ENCODE measurements at places on chromosomes 11 and 22.

- DNase-seq = no peak
Measured at GRCh38 chr11:61543606-61544306, 35.2 kb downstream of the LRRC10B start.

- peak; percentile 48 for DNase-seq
Measured at GRCh38 chr22:23036684-23037428, 33.5 kb upstream of the GNAZ start.

GRCh38 chr11:11995601-11996000 lies 12.8 kb downstream of the DKK3 start:
- DNase-seq = no peak

GRCh38 chr11:23569547-23569946 lies 709.3 kb upstream of the CCDC179 start:
- no peak for DNase-seq

DNA sequence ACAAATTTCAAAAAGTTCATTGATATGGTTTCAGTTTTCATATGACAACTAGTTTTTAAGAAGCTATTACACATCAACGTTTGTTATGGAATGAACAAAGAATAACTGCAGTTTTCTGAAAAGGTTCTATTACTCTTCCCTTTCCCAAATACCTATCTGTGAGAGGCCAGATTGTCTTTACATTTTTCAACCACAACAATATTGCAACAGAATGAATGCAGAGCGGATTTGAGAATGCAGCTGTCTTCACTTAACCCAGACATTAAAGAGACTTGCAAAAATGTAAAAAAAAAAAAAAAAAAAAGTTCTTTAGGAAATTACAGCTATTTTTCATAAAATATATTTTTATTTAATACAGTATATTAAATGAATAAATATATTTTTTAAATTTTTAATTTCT lies 250.8 kb downstream of the DDX10 start:
- DNase-seq = no peak

- no peak for DNase-seq
Measured at GRCh38 chr11:83364500-83365045, 78.4 kb upstream of the CCDC90B start.

DNA sequence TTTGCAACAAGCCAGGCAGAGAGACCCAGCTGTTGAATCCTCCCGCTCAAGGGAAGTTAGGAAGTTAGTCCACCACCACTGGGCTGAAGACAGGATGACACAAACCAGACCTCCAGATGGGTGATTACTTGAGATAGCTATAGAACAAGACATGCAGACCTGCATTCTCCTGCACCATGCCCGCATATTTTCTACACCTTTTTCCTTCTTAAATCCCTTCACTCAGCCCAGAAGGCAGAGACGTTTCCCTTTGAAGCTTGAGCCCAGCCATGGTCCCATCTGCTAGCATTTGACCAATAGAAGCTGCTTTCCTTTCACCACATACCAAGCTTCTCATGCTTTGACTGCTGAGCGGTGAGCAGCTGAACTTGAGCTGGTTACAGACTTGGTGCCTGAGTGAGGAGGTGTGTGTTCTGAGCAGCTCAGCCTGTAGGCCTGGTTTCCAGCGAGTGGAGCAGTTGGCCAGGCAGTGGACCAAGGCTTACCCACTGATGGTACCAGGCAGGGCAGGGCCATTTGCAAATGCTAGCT lies 29.2 kb upstream of the CBX6 start:
- DNase-seq = no peak
